Stimulated activated CD8-positive, alpha-beta memory T cell treated with anti-CD3 and anti-CD28 coated beads, Interleukin-12 subunit alpha, Interleukin-12 subunit beta, amount 100 ng/mL, for 4 hours (primary cell): ENCODE measurements at places on chromosomes 12 and 14.

- no peak for DNase-seq
Observed at GRCh38 chr14:22850944-22851764, 14.8 kb downstream of the MMP14 start.

- DNase-seq: no peak
Observed at GRCh38 chr14:38731962-38732361, 371.1 kb downstream of the SEC23A start.

GRCh38 chr12:66571361-66571915 is 107.4 kb downstream of the GRIP1 start:
- DNase-seq: no peak

DNA sequence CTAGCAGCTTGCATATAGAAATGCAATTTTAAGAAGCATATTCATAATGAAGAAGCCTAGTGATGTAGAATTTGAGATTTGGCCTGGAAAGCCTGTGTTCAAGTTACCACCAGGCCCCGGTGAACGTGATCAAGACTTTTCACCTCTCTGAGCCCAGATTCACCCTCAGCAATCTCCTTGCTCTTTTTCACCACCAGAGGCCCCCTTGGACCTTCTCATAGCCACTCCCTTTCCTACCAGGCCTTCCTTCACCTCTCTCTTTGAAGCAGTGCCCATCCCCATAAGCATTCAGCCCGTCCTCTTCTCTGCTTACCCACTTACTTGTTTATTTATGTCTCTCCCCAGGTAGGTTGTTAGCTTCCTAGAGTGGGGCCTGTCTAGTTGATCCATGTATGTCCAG is 1280.9 kb downstream of the AACS start:
- no peak for DNase-seq

GRCh38 chr12:67909681-67910080 is 79.6 kb upstream of the IFNG-AS1 start:
- DNase-seq: no peak

DNA sequence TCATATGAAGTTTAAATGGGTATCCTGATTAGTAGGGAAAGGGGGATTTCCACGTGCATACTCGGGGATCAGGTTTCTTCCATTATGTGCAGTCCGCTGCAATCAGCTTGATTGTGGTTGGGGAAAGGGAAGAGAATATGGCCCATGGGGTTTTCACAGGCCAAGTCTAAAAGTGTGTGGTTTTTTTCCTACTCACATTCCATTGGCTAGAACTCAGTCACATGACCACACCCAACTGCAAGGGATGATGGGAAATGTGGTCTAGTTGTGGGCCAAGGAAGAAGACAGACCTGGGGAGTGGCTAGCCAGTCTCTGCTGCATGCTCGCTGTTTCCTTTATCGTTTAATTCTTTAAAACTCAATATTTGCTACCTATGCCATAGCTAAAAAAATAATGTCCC is 105.1 kb downstream of the PRIMA1 start:
- DNase-seq: no peak
